Neural progenitor cell (in vitro differentiated cells): ENCODE measurements at places on chromosomes 4 and X. TPM values are rescaled to one million over a fixed set of nuclear protein-coding genes. Genes with fewer than 3 reads are reported as not detected.

- no peak overlapping the region for H3K4me3 ChIP-seq
- H3K4me1 ChIP-seq, result peaks cover 37% of the 10 kb centered on the region
- no peaks in the 10 kb centered on the region for H3K36me3 ChIP-seq
- DNase-seq, result no peak
Observed at GRCh38 chr4:3802571-3803474, 36.6 kb downstream of the ADRA2C start.

DNA sequence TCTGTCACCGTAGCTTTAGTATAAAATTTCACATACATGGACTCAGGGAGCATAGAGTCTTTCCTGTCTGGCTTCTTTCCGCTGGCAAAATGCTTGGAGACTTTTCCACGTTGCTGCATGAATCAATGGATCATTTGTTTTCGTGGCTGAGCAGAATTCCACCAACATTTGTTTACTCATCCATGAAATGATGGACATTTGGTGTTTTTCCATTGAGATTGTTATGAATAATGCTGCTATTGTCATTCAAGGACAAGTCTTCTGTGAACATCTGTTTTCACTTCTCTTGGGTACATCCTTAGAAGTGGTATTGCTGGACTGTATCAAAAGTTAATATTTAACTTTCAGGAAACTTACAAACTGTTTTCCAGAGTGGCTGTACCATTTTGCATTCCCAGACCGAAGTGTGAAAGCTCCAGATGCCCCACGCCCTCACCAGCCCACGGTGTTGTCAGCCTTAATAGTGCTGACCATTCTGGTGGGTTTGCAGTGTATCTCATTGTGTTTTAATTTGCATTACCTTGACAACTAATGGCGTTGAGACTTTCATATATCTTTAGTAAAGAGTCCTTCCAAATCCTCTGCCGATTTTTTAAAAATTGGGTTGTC is 5.8 kb upstream of the TMEM271 start:
- H3K4me3 ChIP-seq, result no peak overlapping the region
- H3K27me3 ChIP-seq, result peaks cover 72% of the 10 kb centered on the region
- no peak for DNase-seq
- peaks cover 6% of the 10 kb centered on the region for H3K4me1 ChIP-seq

- H3K4me1 ChIP-seq, result peaks cover 20% of the 10 kb centered on the region
- H3K4me3 ChIP-seq, result no peak overlapping the region
- DNase-seq, result no peak
- no peaks in the 10 kb centered on the region for H3K36me3 ChIP-seq
Observed at GRCh38 chr4:185987961-185988627, 80.9 kb upstream of the TLR3 start.

- no peaks in the 10 kb centered on the region for H3K27me3 ChIP-seq
- H3K36me3 ChIP-seq, result no peaks in the 10 kb centered on the region
- H3K4me1 ChIP-seq, result no peaks in the 10 kb centered on the region
- DNase-seq, result no peak
- no peak overlapping the region for H3K4me3 ChIP-seq
Observed at GRCh38 chr4:22356987-22357596, 158.8 kb downstream of the ADGRA3 start.

GRCh38 chr4:61950625-61951024 is 750.5 kb downstream of the ADGRL3 start:
- peaks cover 10% of the 10 kb centered on the region for H3K4me1 ChIP-seq
- no peak overlapping the region for H3K27ac ChIP-seq
- H3K27me3 ChIP-seq, result no peaks in the 10 kb centered on the region
- DNase-seq, result peak; percentile 61

GRCh38 chrX:10233173-10233572 is 76.4 kb downstream of the CLCN4 start:
- no peak overlapping the region for H3K4me3 ChIP-seq
- no peaks in the 10 kb centered on the region for H3K27me3 ChIP-seq
- no peak for DNase-seq
- H3K4me1 ChIP-seq, result no peaks in the 10 kb centered on the region
- H3K27ac ChIP-seq, result no peak overlapping the region

GRCh38 chr4:146040623-146041022 is 102.0 kb upstream of the ZNF827 start:
- H3K4me1 ChIP-seq, result no peaks in the 10 kb centered on the region
- no peak overlapping the region for H3K4me3 ChIP-seq
- DNase-seq, result no peak
- H3K27ac ChIP-seq, result no peak overlapping the region

DNA sequence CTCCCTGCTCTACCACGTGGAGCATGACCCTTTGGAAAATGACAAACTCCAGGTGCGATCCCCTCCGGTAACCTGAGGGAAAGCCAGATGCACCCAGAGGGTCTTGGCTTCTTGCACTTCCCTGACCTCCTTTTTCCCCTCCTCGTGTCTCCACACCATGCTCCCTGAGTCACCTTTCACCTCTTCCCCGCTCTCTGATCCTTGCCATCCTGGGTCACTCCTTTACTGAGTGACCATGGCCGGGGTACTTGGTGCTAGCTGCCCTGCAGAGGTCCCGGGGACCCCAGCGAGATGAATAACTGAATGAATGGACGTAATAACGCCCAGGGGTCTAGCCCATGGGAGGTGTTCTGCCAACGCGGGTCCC is 401 bp upstream of the ZFP92 start:
- H3K36me3 ChIP-seq, result no peaks in the 10 kb centered on the region
- no peaks in the 10 kb centered on the region for H3K4me1 ChIP-seq
- no peak for DNase-seq
- H3K4me3 ChIP-seq, result peak overlapping the region; percentile 38

- DNase-seq, result no peak
- H3K4me3 ChIP-seq, result no peak overlapping the region
- H3K36me3 ChIP-seq, result no peaks in the 10 kb centered on the region
- no peaks in the 10 kb centered on the region for H3K4me1 ChIP-seq
- no peaks in the 10 kb centered on the region for H3K27me3 ChIP-seq
Observed at GRCh38 chr4:86910369-86910768, 18.1 kb upstream of the C4orf36 start.

DNA sequence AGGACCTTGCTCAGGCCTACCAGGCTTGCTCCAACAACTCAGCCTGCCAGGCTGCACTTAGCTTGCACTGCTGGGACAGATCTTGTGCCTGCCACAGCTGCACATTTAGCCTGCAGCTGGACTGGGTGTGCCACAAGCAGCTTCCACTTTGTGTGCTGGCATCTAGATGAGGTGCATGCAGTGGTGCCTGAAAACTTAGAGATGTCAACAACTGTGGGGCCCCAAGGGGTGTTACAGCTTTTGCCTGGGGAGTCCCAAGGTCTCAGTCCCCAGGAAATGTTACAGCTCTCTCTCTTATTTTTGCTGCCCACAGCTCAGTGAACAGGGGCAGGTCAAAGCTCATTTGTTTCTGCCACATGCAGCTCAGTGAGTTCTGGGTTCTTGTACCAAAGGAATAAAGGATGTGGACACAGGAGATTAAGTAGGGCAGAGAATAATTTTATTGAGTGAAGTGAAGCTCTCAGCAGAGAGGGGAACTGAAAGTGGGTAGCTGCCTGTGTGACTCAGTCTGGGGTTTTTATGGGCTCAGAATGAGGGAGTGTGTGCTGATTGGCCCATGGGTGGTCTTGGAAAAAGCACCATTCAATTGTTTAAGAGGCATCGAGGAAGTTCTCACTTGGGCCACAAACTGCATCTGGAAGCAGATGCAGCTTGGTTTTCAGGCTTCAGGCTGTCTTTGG is 828.3 kb downstream of the TECRL start:
- H3K4me3 ChIP-seq, result no peak overlapping the region
- no peak overlapping the region for H3K27ac ChIP-seq
- H3K36me3 ChIP-seq, result no peaks in the 10 kb centered on the region

DNA sequence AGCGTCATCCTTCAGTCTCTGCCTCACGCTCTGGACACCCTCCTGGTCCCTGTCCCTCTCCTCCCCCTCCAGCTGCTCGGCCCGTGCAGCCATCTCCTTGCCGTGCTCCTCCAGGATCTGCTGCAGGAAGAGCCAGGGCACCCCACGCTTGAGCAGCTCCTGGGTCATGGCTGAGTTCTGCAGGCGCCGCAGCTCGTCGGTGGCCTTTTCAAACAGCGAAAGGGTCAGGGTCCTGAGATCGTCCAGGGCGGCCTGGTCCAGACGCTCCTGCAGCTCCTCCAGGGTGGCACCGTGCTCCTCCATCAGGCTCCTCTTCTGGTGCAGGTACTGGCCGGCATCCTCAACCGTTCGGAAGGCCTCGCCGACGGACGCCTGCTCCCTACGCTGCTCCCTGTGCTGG is 85.8 kb downstream of the EVC2 start:
- no peaks in the 10 kb centered on the region for H3K4me1 ChIP-seq
- H3K36me3 ChIP-seq, result no peaks in the 10 kb centered on the region
- no peaks in the 10 kb centered on the region for H3K27me3 ChIP-seq
- no peak overlapping the region for H3K4me3 ChIP-seq
- H3K27ac ChIP-seq, result no peak overlapping the region
- no peak for DNase-seq

ALAS2 gene
- 0.31 TPM in 1 of 2 replicates, not detected in the other for total RNA-seq
